ENCODE measurements at places on chromosomes 4 and X.

DNA sequence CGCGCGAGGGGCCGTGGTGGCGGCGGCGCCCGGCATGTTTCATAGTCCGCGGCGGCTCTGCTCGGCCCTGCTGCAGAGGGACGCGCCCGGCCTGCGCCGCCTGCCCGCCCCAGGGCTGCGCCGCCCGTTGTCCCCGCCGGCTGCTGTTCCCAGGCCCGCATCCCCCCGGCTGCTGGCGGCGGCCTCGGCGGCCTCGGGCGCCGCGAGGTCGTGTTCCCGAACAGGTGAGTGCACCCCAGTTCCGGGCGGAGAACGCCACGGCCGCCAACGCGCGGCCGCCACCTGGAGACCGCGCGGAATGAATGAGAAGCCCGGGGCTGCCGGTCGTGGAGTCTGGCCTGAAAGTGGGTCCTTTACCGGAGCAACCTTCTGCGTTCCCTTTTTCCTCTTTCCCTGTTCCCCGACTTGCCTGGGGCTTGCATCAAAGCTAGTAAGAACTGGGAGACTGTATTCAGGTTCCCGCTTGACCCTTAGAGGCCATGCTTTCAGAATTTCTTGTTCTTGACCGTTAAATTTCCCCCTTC, 429 bp downstream of the NOCT start:
- peak; percentile 37 for DNase-seq

DNA sequence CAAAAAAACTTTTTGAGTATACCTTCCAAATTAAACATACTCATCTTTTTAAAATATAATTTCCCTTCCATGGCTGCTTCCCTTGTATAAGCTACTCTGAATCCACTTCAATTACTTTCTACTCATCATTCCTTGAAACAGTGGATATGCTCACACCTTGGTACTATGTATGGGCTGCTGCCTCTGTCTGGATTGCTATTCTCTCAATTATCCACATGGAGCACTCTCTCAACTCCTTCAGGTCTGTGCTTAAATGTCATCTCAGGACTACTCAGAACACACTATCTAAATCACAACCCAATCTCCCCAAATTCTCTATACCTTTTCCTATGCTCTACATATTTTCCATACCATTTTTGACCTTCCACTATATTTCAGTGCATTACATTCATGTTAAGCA, 898.9 kb upstream of the EPHA5 start:
- no peak for DNase-seq

GRCh38 chr4:78100060-78100459, 42.9 kb downstream of the FRAS1 start:
- DNase-seq, result no peak

- no peak for DNase-seq
Measured at GRCh38 chr4:14167876-14168510, 540.5 kb upstream of the BOD1L1 start.

- no peak for DNase-seq
Measured at GRCh38 chr4:26355392-26356052, 34.7 kb downstream of the RBPJ start.

DNA sequence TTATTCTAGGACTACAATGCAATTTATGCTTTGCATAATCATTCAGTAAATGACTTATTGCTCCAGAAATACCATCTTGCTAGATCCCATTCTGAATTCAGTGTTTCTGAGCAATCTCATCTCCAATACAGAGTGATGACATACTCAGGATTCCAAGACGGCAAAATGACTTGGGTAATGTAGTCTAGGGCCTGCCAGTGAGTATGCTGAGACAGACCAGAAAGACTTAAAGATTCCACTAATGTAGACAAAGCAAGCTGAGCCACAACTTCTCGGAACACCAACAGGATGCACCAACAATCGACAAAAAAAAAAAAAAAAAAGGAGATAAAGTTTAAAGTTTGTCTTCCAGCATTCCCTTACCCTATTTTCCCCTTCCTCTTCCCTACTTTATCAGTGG, 919 bp upstream of the SEC24B start:
- no peak for DNase-seq

Measured in GM12864 (cell line).